NCI-H226 (cell line): ENCODE measurements at places on chromosomes 2 and 18.

DNA sequence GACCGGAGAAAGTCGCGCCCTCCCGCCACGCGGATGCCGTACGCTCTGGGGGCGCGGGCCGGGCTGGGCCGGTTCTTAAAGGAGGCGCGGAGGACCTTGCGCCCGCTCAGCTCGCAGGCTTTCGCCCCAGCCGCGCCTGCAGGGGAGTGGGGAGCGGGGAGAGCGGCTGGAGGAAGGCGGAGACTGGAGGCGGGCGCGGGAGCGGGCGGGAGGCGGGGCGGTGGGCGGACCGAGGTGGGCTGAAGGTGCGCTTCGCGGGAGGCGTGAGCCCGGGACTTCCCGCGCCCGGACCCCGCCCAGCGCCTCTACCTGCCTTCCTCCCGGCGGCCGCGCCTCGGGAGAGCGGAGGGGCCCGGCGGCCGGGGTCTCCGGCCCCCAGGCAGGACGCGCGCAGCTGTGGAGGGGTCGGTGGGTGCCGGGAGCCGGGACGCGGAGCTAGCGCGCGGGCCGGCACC is at the start of gene ADRA2B:
Gene ADRA2B, minus strand, starts transcription at position 148 of the 455 bp plus-strand sequence. CDS start 422 bp downstream, outside the sequence.
- peak; percentile 62 for DNase-seq

DNA sequence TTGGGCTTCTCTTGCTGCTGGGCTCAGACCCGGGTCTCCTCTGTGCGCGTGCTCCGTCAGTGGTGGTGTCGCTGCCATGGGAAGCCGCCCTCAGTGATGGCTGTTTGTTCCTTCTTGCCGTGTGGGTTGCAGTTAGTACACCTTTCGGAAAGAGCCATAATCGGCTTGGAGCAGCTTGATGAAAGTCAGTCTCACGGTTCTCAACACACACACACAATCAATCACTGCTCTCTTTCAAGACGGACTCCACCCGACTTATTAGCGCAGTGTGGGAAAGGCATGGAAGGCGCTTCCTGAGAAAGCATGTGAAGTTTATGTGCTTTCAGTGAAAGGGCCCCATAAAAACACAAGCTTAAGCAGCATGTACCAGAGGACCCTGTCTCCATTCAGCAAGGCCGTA is 64.1 kb downstream of the SOX11 start:
- DNase-seq: no peak

- DNase-seq: no peak
Measured at GRCh38 chr2:10438688-10439087, 9.4 kb downstream of the ODC1 start.

GRCh38 chr2:207933396-207934065 is 91.8 kb downstream of the PLEKHM3 start:
- DNase-seq: no peak
